ENCODE measurements at places on chromosomes 2 and 18.

DNA sequence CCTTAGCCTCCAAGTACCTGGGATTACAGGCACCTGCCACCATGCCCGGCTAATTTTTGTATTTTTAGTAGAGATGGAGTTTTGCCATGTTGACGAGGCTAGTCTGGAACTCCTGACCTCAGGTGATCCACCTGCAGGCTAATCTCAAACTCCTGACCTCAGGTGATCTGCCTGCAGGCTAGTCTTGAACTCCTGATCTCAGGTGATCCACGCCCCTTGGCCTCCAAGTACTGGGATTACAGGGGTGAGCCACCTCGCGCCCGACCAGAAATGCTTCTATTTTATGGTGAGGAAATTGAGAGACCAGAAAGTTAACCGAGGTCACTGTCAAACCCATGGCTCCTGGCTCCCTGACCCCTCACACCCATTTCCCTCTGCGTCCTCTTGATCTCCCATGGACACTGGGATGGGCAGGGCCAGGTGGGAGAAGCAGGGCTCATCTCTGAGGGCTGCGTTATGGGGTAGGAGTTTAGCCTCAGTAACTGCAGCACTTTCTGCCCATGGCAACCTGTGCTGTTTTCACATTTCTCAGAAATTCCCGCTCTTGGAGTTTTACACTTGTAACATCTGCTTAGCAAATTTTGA is 210.0 kb downstream of the AGAP1 start:
- DNase-seq: no peak

GRCh38 chr2:108924580-108925251 is 64.3 kb downstream of the EDAR start:
- no peak for DNase-seq

DNA sequence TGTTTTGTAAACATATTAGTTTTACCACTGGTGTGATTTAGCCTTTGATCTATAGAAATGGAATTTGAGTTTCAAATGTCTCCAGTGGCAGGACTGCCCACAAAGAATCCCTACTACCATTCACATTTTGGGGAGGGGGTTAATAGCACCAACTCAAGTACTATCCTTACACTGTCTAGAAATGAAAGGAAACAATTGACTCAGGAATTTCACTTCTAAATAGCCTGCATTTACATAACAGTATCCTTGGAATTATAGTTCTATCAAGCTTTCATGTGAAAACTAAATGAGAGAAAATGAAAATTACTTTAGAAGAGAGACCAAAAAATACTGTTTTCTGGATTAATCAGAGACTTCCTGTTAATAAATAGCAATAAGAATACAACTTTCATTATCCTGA is 7.5 kb upstream of the CCDC93 start:
- DNase-seq: no peak

DNA sequence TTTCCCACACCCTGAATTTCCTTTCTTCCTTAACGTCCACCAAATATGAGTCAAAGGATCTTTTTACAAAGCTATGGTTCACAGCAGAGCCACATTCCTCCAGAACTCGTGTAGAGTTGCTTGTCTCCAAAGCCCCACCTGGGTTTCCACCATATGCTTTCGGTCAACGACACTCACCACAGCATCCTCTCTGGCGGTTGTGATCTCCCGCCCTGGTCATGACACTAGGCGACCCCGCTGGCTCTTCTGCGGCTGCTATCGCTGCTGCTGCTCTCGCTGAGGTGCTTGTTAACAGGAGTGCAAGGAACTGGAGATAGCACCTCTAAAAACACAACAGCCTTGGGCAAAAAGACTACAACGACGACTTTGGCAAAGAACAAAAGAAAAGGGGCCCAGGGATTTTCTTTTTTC is 340 bp downstream of the SLC40A1 start:
- DNase-seq: peak; percentile 71

DNA sequence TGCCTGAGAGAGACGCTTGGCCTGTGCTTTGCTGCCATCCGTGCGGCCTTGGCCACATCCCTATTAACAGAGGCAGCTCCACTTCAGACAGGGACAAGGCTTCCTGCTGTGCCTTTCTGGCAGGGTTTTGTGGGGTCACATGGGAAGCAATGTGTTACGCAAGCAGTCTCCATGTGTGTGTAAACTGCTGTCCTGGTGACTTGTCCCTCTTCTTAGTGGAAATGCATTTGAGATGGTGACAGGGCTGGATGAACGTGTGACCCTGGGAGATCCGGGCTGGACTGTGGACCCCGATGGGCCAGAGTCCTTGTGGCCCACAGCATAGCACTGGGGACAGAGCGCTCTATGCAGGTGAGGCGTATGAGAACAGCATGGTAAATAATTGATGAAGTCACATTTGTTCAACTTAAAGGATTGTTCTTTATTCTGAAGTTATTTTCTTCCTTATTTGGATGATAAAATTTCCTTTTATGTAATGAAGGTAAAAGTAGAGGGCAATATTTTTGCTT is 23.2 kb downstream of the ASB1 start:
- no peak for DNase-seq

DNA sequence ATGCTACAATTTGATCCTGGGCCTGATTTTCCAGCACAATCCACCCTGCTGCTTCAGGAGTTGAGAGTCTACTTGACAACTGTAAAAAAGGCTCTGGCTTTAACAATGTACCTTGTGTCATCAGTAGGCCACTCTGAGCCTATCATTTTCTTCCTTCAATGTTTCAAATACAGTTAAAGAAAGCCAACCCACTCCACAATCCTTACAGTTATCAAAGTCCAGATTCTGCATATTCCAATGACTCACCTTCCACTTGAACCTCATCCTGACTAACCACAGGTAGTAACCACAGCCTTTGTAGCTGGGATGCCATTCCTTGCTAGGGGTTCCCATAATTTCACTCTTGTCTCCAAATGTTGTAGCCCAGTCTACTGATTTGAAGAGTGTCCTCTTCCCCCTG is 35.5 kb upstream of the AQP4 start:
- no peak for DNase-seq
